ENCODE measurements at places on chromosomes 2 and 18. TPM values are rescaled to one million over a fixed set of nuclear protein-coding genes. Genes with fewer than 3 reads are reported as not detected.
A peak's percentile ranks its signal among the peaks of the same experiment; 100 is the strongest.

DNA sequence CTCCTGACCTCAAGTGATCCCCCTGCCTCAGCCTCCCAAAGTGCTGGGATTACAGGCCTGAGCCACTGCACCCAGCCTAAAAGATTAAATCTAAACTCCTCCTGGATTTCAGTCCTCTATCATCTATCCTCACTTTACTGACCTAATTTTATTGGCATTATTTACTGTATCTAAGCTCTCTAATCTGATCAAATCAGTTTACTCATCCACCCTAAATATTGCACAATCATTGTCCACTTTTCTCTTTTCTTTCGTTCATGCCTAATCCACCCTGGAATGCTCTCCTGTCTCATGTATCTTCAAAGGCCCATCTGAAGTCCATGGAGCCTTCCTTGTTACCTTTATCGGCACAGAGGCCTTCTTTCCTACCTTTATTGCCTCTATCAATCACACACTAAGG is 31.6 kb upstream of the GPR155 start:
- DNase-seq: no peak

DNA sequence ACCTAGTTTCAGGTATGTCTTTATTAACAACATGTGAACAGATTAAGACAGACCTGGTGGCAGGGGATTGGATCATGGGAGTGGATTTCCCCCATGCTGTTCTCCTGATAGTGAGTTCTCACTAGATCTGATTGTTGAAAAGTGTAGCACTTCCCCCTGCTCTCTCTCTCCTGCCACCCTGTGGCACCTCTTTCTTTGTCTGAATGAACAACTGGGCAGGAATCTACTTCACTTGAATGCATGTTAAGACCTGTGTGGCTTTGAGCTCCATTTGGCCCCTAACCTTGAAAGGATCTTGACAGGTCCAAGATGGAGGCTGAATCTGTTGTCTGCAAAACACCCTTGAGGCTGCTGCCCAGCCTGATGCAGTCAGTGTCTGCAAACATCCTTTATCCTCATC is 194.4 kb downstream of the RNF144A start:
- no peak for DNase-seq

GRCh38 chr18:62420513-62421209 is 95.6 kb downstream of the TNFRSF11A start:
- no peak for DNase-seq

THOC1 gene
- 9.7 TPM for polyA plus RNA-seq

GRCh38 chr2:233940376-233941276 is 23.5 kb downstream of the TRPM8 start:
- DNase-seq: no peak

DNA sequence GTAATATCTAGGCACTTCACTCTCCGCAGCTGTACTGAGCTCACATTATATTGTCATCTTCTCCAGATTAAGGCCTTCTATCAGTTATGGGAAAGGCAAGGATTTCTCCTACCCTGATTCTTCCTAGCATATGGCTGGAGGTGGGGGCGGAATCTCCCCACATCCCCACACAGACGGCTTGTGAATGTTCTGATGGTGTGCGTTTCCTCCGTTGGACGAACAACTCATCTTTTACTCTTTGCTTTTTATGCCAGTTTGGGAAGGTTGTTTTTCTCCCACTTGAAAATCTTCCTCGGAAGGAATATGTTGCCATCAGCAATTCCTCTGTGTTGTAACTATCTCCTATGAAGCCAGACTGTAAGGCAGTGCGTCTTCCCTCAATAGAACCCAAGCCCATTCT is 24.3 kb downstream of the KLHL29 start:
- no peak for DNase-seq

DNA sequence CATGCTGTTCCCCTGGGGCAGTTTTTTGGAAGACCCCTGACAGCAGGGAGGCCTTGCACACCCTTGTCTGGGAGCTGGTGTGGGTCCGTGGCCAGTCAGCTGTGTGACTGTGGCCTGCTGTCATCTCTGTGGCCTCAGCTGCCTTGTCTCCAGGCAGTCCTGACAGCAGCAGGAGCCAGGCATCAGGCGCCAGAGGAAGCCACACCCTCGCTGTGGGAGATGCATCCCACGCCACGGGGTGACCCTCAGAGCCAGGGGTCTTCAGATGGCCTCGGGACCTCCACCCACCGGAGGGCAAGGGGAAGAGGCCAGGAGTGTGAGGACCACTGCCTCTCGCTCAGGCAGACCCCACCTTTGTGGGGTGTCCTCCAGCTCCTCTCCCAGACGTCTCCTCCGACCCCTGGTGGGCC is 5.0 kb downstream of the BOK start:
- no peak for DNase-seq

DNA sequence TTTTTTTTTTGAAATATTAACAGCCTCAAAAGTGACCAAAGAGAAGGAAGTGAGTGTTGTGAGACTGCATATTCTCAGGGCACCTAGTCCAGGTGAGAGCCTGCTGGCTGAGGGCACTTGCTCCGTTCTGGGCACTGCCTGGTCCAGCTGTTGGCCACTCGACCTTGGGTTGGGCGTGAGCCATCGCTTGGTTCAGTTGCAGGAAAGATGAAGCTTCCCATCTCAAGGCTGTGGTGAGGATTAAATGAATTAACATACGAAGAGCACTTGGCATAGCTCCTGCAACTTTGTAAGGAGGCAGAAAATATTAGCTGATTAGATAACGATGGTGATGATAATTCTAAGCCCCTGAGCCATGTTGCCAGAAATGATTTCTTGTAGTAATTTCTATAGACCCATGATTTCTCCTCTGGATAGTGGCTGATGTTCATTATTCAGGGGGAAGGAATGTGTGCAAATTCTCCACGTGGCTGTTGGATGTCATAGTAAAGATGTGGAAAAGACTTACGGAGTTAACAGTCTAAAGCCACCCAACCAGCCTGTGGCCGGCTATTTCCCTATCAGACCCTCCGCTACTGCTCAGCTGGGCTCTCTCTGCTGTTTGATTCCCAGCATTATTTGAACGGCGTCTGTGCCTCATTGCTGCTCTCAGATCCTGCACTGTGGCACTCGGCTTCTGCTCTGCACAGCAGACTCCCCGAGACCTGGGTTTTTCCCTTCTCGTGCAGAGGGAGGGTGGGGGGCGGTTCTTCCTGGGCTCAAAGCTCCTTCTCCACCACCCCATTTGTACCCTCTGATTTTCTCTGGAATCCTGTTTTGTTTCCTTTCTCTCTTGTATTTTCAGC is 221.1 kb downstream of the GALR1 start:
- DNase-seq: no peak

- DNase-seq: no peak
These were observed 28.7 kb upstream of the RPRD1A start for GRCh38 chr18:36095936-36096519.

PROKR1 gene
- polyA plus RNA-seq: not detected

COL6A3 gene
- 33.5 TPM for polyA plus RNA-seq

GRCh38 chr2:118670838-118671237 is 176.6 kb downstream of the EN1 start:
- no peak for DNase-seq

DNA sequence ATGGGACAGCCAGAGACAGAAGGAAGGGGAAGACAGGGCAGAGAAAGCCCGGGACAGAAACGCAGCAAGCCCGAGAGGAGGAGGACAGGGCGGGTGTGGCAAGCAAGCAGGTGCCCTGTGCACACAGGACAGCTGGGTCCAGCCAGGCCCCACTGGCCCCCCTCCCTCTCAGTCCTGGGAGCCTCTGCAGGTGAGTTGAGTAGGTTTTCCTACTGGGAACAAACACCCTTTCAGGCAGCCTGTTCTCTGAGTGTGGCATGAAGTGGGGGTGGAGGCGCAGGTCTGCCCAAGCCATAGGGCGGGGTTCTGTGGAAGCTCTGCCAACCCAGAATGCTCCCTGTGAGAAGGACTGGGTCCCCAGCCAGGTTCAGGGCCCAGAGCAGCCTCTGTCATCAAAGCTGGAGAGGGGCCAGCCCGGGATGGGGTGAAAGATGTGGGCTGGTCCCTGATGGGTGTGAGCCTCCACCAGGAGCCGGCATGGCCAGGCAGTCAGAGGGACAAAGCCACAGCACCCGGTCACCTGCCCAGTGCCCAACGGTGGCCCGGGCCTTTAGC is 129.4 kb downstream of the TFCP2L1 start:
- no peak for DNase-seq

GRCh38 chr18:7629416-7629815 is 62.3 kb downstream of the PTPRM start:
- no peak for DNase-seq

LRATD1 gene
- polyA plus RNA-seq: 1.1 TPM

PTPRN gene
- 0.09 TPM for polyA plus RNA-seq

DNA sequence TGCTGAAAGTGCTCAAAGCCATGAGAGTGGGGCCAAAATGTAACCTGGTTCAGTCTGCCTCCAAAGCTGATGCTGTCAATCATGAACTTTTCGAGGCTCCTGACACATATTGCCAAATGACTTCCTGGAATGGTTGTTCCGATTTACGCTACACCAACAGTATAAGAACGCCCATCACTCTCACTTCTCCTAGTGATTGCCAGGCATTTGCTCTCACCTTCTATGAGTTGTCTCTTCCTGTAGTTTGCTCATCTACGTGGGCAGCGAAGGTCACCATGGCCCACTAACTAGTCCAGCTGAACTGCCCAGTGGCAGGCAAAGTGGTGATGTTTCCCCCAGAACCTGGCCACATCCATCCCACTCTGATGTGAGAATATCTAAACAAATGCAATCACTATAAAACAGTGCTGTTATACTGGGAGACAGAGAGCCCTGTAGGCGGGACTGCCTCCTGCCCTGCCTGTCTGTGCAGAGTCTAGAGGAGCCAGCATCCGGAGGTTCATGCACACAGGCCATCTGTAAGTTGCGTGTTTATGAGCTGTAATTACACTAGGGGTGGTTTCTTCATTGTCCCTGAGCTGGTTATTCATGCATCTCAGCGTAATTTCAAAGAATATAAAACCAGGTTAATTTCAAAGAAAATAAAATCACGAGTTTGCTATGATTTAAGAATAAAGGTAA is 8.8 kb upstream of the CABLES1 start:
- DNase-seq: no peak

MYL1 gene
- polyA plus RNA-seq: not detected

DNA sequence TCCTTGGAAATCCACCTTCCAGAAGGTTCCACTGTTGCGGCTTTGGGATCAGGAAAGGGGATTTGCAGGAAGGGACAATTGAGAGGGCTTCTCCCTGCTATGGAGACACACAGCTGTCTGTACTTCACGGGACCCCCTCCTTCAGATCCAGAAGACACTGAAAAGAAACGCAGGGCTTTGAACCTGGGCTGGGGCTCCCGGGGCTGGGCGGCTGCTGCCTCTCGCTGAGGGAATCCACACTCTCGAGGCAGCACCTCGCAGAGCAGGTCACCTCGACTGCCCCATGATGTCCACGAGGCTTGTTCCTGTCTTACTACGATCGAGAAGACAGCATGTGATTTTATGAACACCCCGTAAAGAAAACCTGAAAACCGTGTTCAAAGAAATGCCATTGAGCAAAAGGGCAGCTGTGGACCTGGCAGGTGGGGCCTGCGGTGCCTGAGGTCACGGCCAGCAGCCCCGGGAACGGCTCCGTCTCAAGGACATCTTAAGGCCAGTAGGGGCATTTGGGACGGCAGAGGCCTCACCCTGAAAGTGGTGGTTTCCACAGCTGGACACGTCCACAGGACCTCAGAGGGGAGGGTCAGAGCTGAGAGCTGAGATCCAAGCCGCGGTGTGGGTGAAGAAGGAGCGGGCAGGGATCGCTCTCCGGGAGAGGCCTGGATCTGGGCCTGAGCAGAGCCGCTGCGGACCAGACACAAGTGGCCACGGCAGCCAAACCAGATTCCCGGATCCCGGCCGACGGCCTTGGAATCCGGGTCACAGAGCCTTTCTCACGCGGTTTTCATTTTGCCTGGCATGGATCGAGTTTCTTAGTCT is 165.7 kb downstream of the RTP5 start:
- no peak for DNase-seq

EPHA4 gene
- 12.3 TPM for polyA plus RNA-seq

RNU2-63P gene
- not detected for polyA plus RNA-seq

- no peak for DNase-seq
These were observed 60.2 kb downstream of the CHRNA1 start for GRCh38 chr2:174704061-174704460.

GRCh38 chr2:69034845-69035244 is 21.9 kb downstream of the ANTXR1 start:
- DNase-seq: no peak

DNA sequence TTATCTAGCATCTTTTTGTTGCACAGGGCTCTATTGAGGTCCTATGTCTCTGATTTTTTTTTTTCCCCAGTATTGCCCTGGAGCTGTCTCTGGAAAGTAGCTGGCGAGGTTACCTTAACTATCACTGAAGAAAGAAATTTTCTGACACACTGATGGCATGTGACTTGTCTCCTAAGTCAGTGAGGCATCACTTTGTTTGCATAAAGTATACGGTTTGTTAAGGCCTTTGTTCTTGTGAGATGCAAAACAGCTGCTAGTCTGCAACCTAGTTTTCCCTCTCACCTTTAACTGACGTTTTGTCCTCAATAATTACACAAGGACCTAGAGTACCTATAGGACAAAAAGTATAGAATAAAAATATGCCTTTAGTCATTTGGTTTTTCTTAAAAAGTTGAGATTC is 41.8 kb downstream of the UBXN4 start:
- DNase-seq: no peak

- DNase-seq: no peak
These were observed 198.2 kb downstream of the SRBD1 start for GRCh38 chr2:45412754-45413379.

DNA sequence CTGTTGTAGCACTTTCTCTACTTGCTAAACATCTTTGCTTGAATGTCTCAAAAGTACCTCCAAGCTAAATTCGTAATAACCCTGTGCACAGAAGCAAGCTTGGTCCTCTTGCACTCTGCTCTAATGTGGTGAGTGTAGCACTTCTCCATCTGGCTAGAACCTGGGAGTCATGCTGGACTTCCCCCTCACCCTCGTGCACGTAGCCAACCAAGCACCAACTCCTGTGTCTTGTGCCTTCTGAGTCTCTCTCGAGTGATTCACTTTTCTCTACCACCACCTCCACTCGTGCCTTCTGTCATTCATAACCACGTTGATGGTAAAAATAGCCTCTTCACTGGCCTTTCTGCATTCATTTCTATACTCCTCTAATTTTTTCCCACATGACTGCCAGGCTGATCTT is 91.9 kb upstream of the KCNE4 start:
- no peak for DNase-seq

ITGB6 gene
- polyA plus RNA-seq: 0.73 TPM

LYPD1 gene
- polyA plus RNA-seq: 0.64 TPM

SERPINB8 gene
- polyA plus RNA-seq: 10.3 TPM

GRCh38 chr2:118718921-118719320 is 128.5 kb downstream of the EN1 start:
- no peak for DNase-seq

- DNase-seq: peak; percentile 84
These were observed 165.8 kb downstream of the TNS1 start for GRCh38 chr2:217836901-217837491.

- DNase-seq: no peak
These were observed 76.0 kb upstream of the SMAD7 start for GRCh38 chr18:49026501-49027373.

SLC5A6 gene
- 20.5 TPM for polyA plus RNA-seq

DNA sequence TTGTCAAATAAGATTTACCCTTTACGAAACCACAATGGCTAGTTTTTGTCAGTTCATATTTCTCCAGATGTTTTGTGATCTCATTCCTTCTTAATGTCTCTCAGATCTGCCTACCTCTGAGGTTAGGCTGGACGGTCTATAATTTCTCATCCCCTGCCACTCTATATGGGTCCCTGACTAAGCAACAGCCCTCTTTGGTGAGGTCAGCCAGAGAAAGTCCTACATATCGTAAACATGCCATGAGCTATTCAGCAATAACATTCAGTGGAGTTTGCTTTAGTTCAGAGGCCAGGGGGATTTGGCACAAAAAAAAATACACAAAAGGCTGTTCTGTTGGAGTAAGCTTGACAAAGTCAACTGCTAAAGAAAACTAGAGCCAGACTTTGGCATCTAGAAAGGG is 192.1 kb upstream of the NCKAP5 start:
- no peak for DNase-seq
